ENCODE measurements at places on chromosomes 1 and 21.
A peak's percentile ranks its signal among the peaks of the same experiment; 100 is the strongest.

GRCh38 chr1:155777582-155777981 is 79.4 kb downstream of the GON4L start:
- DNase-seq = no peak

DNA sequence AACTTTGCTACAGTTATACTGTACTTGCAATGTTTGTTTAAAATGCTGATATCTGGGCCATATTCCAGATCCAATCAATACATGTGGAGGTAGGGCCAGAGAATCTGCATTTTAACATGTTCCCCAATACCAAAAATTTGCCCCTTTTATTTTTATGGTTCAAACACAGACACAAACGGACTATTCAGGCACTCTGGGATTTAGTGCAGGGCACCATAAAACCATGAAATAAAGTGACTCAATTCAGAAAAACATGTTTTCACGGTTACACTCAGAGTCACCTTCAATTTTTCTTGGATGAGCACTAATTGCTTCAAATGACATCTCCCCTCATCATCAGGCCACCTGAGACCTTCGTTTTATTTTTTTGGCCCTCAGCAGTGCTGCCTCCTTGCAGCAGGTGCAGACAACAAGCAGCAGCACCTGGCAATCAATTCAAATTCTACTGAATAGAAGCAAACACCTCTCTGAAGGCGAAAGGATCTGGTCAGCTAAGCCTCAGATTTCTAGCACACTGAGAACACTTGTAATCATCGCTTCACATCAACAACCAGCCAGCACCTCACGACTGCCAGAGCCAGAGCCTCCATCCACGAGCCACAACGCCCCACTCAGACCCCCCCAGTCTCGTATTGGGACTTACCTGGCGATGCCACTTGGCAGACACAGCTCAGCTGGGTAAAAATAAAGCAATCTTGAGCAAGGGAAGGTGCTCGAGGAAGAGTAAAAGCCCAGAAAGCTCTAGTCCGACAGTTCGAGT is 1.1 kb downstream of the ERO1B start:
- DNase-seq = no peak

DNA sequence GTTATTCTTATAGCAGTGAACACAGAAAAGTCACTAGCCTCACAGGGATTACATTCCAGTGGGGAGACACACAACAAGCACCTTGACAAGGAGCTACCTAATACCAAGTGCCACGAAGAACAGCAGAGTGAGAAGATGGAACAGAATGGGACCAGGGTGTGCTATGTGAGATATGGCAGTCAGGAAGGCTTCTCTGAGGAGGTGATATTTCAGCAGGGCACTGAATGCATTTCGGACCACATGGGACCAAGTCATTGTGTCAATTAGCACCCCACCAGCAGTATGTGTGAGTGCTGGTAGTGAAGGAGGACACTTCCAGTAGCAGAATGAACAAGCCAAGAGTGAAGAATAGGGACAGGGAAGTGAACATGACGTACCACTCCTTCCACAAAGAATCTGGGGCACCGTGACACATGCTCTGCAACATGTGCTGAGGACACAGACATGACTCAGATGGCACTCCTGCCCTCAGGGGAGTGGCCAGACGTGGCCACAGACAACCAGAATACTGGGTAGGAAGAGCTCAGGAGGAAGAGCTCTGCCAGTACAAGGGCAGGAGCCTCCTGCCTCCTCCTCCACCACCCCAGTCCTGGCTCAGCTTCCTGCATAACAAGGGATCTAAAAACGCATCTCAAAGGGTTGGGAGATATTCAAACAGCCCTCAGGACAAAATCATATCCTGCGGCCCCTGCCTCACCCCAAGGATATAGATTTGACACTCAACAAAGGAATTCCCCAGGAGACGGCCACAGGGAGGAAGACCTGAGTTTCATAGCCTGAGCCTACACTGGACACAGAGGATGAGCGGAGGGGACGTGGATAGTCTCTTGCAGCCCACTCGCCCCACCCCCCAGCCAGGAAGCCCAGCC is 102.5 kb downstream of the TRABD2B start:
- no peak for DNase-seq

DNA sequence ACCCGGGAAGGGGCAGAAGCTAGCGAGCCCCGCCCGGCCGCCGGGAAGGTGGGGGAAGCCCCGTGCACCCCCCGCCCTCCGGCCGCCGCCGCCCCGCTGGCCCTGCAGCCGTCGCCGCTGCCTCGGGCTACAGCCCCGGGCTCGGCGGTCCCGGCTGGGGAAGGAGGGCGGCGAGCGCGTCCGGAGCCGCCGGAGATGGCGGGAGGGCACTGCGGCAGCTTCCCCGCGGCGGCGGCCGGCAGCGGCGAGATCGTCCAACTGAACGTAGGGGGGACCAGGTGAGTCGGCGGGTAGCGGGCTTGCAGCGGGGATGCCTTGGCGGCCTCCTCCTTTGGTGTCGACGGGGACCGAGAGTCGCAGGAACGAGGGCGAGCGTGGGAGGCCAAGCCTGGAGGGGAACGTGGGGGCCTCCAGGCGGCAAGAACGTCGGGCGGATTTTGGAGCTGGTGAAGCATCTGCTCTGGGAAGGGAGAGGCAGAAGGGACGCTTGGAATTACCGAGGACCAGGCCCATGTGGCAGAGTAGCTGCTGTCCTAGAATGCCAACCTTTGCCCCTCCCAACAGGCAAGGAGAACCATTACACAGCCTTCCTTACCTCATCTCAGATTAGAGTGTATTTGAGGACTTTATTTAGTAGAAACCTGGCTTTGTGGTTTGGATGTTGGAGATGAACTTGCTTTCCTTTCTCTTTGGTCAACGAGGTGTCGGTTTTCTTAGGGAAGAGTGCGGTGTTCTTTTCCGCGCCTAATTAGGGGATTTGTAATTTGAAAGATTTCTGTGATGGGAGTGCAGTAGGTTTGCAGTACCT is 591 bp downstream of the KCTD3 start:
- no peak for DNase-seq

DNA sequence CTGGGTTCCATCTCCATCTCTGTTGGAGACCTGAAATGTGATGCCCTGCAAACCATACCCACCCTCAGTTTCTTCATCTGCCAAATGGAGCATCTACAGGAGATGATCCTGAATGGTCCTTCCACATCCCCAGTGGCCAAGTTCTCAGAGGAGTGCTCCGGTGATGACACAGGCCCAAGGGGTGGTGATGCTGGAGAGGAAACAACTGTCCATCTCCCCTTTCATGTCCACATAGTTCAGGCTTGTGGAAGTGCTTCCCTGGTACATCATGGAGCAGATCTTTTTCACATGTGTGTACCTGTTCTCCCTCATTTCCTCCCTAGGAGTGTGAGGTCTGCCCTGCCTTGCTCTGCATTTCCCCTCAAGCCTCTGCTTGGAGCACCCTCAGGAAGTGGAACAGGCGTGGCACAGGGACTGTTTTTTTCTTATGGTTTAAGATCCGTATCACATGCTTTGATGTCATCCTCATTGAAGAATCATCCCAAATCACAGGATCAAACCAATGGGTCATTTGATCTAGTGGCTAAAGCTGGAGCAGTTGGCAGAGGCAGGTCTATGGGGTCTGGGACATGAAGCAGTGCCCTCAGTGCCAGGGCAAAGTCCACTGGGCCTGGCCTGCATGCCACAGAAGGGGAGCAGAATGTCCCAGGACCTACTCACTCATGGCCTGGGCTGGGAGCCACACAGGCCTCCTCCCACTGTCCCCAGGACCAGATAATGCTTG is 8.2 kb upstream of the TRIM63 start:
- DNase-seq = no peak

DNA sequence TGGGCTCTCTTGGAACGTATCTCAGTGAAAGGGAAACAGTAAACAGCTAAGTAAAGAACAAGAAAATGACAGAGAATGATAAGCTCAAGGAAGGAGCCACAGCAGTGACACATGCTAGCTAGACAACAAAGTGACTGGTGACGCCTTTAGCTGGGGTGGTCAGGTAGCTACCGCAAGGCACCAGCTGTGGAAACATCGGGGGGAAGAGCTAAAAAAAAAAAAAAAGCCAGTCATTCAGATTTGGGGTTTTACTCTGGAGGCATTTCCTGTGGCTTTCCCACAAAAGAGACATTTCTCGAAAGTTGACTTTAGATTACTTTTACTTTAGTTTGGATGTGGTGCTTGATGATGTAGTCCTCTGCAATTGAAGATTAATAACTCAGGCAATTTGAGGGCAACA is 2.1 kb downstream of the FHAD1 start:
- no peak for DNase-seq

DNA sequence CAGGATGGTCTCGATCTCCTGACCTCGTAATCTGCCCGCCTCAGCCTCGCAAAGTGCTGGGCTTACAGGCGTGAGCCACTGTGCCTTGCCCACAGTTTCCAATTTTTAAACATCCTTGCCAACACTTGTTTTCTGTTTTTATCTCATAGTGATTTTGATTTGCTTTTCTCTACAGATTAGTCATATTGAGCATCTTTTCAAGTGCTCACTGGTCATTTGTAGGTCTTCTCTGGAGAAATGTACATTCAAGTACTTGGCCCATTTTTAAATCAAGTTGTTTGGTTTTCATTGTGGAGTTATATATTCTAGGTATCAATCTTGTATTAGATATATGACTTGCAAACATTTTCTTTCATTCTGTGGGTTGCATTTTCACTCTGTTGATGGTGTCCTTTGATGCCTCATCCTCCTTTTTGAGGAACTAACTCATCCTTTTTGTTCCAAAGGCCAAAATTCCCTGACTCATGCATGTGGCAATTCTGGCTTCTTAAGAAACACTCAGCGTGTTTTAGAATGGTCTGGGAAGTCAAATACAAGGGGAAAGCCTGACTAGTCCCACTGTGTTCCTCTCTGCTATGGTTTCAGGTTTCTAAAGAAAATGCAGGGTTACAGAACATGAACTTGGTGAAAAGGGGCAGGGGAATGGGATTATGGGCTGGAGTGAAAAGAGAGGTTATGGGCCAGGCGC is 37.3 kb downstream of the PTAFR start:
- DNase-seq = no peak

- DNase-seq = no peak
Observed at GRCh38 chr1:235425357-235425756, 58.1 kb downstream of the TBCE start.

- no peak for DNase-seq
Observed at GRCh38 chr1:170017478-170017877, 57.0 kb downstream of the KIFAP3 start.

DNA sequence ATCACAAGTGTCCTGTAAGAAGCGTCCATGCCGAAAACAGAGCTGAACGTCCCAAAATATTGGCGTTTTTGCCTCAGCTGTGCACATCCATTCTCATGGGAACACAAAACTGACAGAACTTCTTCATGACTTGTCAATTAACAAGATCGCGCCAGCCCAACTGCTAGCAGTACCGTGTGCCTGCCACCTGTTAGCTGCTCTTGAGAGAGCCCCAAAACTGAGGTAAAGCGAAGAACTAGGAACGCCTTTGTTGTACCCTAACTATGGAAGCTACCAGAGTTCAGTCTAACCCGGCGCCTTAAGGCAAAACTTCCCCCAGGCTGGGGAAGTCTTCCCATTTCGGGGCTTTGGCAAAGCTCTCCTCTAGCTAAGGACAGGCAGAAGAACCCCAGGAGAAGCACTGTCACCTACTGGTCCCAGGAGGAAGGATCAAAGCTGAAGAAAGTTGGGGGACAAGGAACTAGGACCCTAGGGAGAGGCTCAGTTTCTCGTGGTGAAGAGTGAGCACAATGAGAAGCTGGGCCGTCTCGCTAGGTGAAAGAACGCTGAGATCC is 719 bp downstream of the EYA3 start:
- DNase-seq = no peak

DNA sequence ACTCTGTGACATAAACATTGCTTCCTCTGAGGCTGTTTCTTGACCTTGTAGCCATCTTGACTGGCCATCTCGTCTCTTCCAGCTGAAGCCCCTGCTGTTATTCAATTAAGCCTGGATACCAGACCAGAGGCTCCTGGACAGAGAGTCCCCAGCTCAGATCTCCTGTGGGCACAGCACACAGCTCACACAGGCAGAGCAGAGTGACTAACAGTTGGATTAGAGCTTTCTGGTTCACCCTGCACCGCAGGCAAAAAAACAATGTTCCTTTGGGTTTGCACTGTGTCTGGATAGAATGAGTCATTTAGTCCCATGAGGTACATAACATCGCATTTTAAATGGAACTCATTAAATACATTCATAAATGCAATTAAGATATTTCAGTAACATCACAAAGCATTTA is 33.4 kb upstream of the USH2A start:
- DNase-seq = no peak

DNA sequence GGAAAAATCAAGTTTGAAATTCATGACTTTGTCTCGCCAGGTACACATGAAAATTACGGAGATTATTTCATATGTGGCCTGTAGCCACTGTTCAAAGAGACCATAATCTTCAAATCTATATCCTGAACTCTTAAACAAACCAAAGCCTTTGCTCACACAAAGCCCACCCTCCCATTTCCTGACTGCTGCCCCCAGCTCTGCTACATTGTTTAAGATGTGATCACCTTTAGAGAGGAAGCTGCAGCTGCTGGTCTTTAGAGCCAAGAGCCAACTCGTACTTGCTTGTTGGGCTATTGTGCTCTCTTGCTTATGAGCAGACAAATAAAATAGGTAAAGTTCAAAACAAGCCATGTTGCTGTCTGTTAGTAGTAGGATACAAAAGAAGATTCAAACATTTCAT is 71.9 kb downstream of the DTL start:
- DNase-seq = no peak

- DNase-seq = no peak
Observed at GRCh38 chr1:8218351-8219092, 99.4 kb upstream of the SLC45A1 start.

GRCh38 chr1:65344171-65344814 is 35.0 kb downstream of the DNAJC6 start:
- no peak for DNase-seq

GRCh38 chr1:206782448-206782847 is 10.2 kb upstream of the IL10 start:
- no peak for DNase-seq

- peak; percentile 53 for DNase-seq
Observed at GRCh38 chr1:207404849-207405525, 49.1 kb upstream of the CR2 start.

GRCh38 chr21:15480160-15480559 is 249.6 kb upstream of the USP25 start:
- no peak for DNase-seq

GRCh38 chr1:231124746-231125145 is 37.1 kb upstream of the TRIM67 start:
- DNase-seq = no peak

GRCh38 chr1:111142356-111142975 is 2.4 kb downstream of the CEPT1 start:
- no peak for DNase-seq

DNA sequence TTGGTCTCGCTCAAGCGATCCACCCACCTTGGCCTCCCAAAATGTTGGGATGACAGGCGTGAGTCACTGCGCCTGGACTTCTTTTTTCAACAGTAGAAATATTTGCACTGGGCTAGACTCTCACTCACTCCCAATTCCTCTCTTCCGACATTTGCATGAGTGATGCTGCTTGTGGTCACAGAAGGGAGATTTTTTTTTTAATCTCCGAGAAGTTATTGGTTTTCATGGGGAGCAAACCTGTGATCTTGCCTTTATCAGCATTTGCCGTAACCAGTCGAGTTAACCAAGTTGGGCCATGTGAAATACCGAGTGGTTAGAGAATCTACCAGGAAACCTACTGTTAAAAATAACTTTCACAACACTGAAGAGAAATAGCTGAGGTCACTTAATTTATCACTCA is 21.1 kb downstream of the ERG start:
- DNase-seq = no peak

- DNase-seq = no peak
Observed at GRCh38 chr1:202994756-202995155, 12.4 kb upstream of the TMEM183A start.

Data from LNCaP clone FGC (cell line).